ENCODE measurements at places on chromosomes 16 and 17.

- no peak for DNase-seq
Observed at GRCh38 chr17:63753215-63753614, 11.6 kb upstream of the STRADA start.

GRCh38 chr16:75458029-75458428 is 6.5 kb downstream of the TMEM170A start:
- no peak for DNase-seq

GRCh38 chr17:81471818-81472456 is 40.7 kb downstream of the ACTG1 start:
- DNase-seq: no peak

GRCh38 chr16:48101069-48101674 is 54.6 kb downstream of the ABCC12 start:
- DNase-seq: peak; percentile 73

- no peak for DNase-seq
Observed at GRCh38 chr16:59260892-59261291, 526.8 kb upstream of the GOT2 start.

GRCh38 chr16:2748757-2749455 is 3.5 kb upstream of the SRRM2 start:
- DNase-seq: no peak

DNA sequence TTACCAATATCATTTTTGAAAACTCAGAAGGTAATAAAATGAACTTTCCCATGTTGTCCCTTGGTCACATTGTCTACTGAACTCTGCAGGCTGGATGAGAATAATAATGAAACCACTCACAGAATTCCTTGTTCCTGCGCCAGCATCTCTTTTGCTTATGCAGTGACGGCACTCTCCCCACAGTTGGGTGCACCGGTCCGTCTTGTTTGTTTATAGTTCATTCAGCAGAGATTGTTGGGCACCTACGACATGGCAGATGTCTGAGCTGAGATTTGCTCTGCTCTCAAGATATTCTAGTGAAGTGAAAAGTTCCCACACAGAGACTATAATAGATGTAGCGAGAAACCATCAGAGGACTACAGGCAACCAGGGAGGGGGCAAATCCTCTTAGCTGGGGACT is 375.7 kb upstream of the CDH11 start:
- DNase-seq: no peak

DNA sequence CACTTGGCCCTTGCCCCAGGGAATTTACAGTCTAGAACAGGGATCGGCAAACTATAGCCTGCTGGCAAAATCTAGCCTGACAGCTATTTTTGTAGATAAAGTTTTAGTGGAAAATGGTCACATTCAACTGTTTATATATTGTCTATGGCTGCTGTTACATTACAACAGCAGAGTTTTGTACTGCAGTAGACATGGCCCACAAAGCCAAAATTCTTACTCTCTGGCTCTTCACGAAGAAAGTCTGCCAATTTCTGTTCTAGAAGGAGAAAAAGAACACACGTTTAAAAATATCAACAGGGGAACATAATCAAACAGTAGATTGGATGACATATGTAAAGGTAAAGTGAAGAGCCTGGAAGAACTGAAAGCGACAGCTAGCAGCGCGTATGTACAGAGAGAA is 33.2 kb upstream of the CCDC182 start:
- no peak for DNase-seq

DNA sequence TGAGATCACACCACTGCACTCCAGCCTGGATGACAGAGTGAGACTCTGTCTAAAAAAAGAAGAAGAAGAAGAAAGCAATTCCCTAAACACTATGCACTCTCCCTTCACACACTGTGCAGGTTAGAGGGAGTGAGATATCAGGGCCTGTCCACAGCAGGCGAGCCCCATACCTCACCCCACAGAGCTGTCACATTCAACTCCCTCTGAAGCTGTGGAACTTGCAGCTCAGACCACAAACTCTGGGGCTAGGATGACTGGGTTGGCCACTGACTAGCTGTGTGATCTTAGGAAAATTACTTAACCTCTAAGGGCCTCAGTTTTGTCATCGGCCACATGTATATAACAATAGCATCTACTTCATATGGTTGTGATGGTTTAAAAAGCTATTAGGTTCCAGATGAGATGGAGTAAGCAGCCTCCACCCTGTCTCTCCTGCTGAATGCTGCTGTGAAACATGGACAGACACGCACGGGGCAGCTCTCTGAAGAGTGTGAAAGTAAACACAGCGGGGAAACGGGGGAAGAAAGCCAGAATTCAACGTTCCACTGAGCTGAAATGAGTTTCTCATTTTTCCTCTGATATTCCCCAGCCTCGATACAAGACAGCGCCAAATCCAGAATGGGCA is 13.6 kb upstream of the PYY start:
- DNase-seq: no peak

DNA sequence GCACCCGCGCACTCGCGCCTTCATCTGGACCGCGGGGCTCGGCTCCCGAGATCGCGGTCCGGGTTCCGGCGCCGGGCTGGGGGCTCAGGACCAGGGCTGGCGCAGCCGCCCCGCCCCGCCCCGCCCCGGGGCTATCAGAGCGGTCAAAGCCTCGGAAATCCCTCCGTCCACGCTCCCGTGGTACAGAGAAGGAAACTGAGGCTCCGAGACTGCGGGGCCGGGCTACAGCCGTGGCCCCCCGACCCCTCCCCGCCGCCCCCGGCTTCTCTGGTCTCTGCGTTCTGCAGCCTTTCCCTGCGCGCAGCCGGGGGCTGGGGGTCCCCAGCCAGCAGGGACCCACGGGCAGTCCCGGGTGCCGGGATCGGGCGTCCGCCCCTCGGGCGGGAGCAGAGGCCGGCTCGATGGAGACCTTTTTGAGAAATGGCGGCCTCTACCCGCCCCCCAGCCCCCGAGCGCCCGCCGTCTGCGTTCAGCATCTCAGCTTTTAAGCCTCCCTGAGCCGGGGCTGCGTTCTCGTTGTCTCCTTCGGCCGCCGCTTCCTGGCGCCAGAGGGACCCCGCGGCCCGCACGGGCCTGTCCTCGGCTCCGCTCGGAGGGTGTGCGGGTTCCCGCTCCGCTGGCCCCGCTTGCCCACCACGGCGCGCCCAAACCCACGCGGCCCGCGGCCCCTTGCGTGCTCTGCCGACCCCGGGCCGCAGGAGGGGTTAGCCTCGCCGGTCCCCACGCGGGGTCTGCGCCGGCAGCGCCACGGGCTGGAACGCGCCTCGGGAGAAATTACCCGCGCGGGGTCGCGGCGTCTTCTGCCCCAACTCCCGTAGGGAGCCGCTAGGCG is 1.5 kb upstream of the NPTX1 start:
- peak; percentile 56 for DNase-seq

GRCh38 chr17:58666858-58667267 is 25.0 kb downstream of the TEX14 start:
- DNase-seq: peak; percentile 50

GRCh38 chr16:73921295-73921694 is 375.3 kb upstream of the PSMD7 start:
- DNase-seq: no peak

DNA sequence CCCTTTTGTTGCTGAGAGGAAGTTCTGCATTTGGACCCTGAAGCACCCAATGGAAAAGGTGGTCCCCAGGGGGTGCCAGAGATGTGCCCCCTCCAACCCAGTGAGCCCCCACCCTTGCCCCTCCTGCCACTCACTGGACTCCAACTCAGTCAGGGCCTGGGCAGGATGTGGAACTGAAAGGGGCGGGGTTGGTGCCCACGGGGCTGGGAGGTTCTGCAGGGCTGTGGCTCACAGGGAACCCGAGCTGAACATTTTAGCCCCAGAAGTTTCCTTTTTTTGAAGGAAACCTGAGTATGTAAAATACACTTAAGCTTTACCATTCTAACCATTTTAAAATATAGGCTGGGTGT is 15.8 kb upstream of the OGFOD3 start:
- no peak for DNase-seq

GRCh38 chr16:10877472-10877946 is 507 bp downstream of the CIITA start:
- DNase-seq: no peak

DNA sequence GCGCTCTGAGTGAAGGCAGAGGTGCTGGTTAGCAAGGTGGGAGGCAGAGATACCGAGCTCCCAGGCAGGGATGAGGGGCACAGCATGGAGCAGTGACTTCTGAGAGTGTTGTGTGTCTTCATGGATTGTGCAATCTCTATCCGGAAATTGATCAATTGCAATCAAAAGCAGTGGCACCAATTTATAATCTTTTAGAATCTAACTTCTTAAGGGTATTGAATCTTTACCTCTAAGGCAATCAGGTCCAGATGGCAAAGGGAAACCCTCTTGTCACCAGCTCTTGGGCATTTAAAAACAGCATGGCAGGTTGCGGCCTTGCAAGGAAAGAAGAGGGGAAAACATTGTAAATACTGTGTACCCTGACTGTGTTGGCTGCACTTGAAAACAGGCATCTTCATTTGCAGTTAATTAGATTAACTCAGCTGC is 58.0 kb upstream of the MRTFB start:
- DNase-seq: no peak

DNA sequence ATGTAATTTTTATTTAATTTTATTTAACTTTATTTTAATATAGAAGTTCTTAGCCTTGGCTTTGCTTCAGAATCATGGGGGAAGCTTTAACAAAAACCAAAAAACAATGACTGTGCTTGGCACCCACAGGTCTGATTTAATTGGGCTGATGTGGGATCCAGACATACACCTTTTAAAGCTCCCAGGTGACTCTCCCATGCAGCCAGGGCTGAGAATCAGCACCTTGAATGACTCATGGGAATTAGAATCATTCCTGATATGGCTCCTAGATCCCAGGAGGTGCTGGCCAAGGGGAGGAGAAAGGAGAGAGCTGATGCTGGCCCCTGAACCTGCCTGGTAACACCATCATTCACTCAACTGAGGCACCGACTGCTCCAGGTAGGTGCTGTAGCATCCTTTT is 240.7 kb downstream of the PARN start:
- DNase-seq: no peak

DNA sequence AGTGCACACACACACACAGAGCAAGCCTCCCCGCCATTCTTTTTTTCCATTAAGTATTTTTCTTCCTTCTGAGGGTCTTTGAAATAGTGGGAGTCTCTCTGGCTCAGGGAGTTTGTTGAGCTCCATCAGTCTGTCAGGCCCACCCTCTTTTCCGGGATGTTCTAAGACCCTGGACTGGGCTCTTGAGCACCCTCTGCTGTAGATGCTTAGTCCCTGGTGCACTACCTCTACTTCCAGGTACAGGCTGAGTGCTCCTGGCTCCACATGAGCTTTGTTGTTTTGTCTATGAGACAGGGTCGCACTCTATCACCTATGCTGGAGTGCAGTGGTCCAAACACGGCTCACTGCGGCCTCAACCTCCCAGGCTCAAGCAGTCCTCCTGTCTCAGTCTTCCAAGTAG is 20.7 kb downstream of the LIMD2 start:
- DNase-seq: no peak

GRCh38 chr16:27314161-27314723 is 468 bp downstream of the IL4R start:
- DNase-seq: peak; percentile 75

GRCh38 chr17:32944248-32945020 is 16.5 kb downstream of the TMEM98 start:
- DNase-seq: no peak

DNA sequence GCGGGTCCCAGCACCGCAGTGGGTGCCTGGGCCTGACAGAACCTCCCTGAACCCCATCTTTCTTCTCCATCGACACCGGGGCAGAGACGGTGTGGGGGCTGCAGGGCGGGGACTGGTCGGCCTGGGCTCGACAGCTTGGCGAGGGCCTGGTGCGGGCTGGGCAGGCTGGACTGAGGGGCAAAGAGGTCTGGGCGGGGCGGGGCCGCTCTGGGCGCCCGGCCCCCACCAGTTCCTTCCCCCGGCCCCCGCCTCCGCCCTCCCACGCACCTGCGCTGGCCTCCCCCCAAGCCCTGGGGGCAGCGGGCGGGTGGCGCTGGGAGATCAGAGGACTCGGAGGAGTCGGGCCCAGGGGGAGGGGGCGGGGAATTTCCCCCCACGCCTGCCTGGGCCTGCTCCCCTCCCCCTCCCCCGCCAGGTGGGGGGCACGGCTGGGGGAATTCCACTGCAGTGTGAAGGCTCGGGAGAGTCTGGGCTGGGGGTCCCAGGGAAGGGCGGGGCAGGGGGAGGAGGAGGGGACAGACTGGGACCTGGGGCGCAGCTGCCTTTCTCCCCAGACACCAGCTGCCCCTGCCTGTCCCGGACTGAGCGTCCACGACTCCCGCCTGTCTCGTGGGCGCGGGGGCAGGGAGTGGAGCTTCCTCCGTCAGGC is 877 bp upstream of the KREMEN2 start:
- no peak for DNase-seq

DNA sequence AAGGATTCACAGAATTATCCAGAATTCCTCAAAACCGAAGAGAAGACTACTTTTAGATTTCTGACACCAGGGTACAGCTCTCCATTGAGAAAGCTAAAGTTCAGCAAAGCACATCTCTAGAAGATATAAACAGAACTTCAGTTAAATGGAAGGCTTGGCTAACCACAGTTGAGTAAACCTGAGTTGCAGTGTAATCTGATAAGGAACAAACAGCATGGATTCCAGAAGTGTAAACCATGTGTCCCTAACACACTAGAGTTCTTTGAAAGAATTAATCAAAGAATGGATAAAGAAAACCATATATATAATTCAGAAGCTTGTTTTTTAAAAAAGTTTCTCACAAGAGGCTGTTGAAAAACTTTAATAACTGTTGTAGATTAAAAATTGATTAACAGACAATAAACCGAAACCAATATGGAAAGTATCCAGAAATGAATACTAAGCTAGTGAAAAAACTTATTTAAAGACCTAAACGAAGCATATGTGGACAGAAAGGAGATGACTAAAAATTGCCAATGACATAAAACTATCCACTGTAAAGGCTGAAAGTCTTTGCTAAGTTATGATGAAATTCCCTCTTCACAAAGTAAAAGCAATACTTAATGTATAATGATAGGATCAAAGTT is 4.3 kb downstream of the RNF43 start:
- no peak for DNase-seq

Measured in activated CD4-positive, alpha-beta T cell treated with anti-CD3 and anti-CD28 coated beads, Interleukin-2, amount 50 U/mL, for 48 hours (primary cell).